ENCODE measurements at places on chromosomes 12 and 14. TPM values are rescaled to one million over a fixed set of nuclear protein-coding genes. Genes with fewer than 3 reads are reported as not detected.

DNA sequence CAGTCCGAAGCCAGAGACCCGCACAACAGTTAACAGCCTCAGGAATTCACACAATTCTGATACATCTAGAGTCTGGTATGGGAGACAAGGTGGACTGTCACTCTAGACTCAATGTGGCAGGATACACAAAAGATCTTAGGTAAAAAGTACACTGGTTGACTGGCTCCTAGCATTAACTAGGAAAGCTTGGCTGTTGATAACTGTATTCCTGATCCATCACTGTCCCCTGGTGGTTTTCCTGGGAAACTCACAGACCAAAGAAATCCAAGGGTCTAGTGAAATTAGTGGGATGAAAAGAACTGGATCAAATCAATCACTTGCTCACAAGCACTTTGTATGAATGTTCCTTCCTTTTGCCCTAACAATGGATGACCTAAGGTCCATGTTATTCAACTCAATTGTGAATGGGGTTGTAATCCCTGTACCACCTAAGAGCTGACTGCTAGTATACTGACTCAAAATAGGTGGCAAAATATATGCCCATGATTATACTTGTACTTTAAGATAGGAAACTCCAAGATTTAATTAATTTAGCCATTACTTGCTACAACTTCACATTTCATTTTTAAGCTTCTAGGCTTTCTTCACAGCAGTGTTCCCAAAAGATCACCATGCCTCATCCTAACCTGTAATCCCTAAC lies 14.0 kb downstream of the NPC2 start:
- H3K36me3 ChIP-seq: peaks cover 5% of the 10 kb centered on the region
- no peak overlapping the region for H3K4me3 ChIP-seq
- no peaks in the 10 kb centered on the region for H3K4me1 ChIP-seq
- H3K27ac ChIP-seq: no peak overlapping the region
- no peaks in the 10 kb centered on the region for H3K27me3 ChIP-seq

DNA sequence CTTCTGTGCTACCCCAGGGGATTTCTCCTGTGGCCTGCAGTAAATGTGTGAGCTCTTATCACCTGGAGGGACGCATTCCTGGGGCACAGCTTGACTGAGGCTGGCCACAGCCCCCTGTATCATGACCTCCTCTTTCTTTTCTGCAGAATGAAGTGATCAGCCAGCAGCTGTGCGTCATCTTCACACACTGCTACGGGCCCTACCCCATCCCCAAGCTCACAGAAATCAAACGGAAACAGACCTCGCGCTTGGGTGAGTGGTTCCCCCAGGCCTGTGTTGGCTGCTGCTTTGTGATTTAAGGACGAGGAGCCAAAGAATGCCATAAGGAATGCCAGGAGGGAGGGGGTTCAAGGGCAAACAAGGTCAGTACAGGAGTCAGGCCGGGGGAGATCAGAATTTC lies 50.5 kb upstream of the PWP1 start:
- H3K27ac ChIP-seq: no peak overlapping the region
- H3K4me1 ChIP-seq: no peaks in the 10 kb centered on the region
- H3K36me3 ChIP-seq: peaks cover 6% of the 10 kb centered on the region
- DNase-seq: no peak

DNA sequence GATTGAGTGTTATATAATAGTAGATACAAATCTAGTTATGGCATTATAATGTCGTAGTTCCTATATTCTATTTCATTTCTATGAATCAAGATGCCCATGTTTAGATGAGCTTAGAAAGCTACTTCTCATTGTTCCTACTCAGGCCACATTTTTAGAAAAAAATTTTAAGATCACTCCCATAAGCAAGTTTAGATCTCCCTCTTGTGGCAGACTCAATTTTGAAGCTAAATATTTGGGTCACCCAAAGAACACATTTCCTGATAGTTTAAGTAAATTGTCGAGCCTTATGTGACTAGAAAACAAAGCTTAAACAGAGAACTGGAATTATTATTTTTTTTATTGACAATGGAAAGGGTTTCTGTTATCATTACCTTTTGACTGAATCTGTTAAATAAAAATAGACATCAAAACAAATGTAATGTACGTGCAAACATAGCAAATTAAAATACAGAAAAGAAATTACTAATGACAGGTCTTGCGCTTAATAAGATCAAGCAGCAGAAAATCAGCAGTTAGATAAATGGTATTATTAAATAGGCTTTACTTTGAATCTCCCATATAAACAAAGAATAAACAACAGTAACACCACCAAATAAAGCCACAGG lies 180.2 kb downstream of the ACSS3 start:
- no peak overlapping the region for H3K27ac ChIP-seq
- H3K4me1 ChIP-seq: no peaks in the 10 kb centered on the region
- H3K36me3 ChIP-seq: no peaks in the 10 kb centered on the region
- H3K27me3 ChIP-seq: no peaks in the 10 kb centered on the region
- no peak for DNase-seq

Gene ADAM21
- total RNA-seq: not detected

DNA sequence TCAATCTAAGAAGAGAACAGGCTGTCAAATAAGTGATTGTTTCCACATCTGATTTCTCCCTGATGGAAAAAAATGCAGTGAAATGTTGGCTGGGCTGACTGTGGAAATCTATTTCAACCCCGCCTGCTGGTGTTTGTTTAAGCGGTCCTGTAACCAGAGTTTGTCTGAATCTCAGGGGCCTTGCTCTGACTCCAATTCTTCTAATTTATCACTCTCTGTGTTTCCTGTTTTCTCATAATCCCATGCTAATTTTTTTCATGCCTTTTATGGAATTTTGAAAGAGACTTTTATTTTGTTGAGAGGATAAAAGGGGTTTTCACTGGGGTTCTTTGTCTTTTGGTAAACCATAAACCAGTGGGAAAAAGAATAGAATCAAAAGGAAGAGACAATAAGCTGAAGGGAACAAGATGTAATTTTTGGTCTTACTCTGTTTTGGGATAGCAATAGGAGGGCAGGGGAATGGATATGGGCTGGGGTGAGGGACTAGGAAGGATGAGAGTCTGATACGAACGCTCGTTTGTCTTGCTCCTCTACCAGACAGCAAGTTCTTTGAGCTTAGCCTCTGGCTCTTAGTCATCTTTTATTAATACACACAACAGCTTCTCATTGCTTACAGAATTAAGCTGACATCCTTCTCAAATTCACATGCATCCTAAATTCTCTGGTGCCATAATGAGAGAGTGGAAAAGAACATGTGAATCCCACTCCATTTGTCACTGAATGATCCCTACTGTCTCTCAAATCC lies 8.0 kb upstream of the MGP start:
- no peak overlapping the region for H3K4me3 ChIP-seq
- no peaks in the 10 kb centered on the region for H3K4me1 ChIP-seq

Gene WDHD1
- total RNA-seq: 37.5 TPM

Gene TBX5
- total RNA-seq: not detected

DNA sequence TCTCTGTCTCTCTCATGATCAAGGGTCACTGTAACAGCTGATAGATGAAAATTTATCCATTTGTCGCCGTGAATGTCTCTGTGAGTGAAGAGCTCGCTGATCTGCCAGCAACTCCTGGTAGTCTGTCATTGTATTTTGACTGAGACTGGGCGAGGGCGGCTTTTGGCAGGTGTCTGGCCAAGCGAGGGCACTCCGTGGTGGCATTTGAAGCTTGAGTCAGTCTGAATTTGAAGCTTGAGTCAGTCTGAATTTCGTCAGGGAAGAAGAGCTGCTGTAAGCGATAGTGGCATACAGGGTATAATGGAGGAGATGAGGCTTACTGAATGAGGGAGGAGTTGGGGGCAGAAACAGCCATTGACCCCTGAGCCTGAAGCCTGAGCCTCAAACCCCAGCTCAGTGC lies 56.8 kb upstream of the FAM181A start:
- H3K4me1 ChIP-seq: no peaks in the 10 kb centered on the region
- no peak overlapping the region for H3K4me3 ChIP-seq
- no peak overlapping the region for H3K27ac ChIP-seq
- H3K27me3 ChIP-seq: peaks cover 12% of the 10 kb centered on the region
- no peaks in the 10 kb centered on the region for H3K36me3 ChIP-seq

- no peaks in the 10 kb centered on the region for H3K27me3 ChIP-seq
- H3K36me3 ChIP-seq: no peaks in the 10 kb centered on the region
- no peak overlapping the region for H3K4me3 ChIP-seq
- no peak overlapping the region for H3K27ac ChIP-seq
Measured at GRCh38 chr12:80485222-80485987, 41.4 kb downstream of the PTPRQ start.
